NCI-H748 treated with DMSO at 0.1 percent for 48 hours (cell line): ENCODE measurements at places on chromosomes 1 and 21.

- no peak for DNase-seq
Measured at GRCh38 chr1:36448530-36449056, 1.7 kb downstream of the OSCP1 start.

DNA sequence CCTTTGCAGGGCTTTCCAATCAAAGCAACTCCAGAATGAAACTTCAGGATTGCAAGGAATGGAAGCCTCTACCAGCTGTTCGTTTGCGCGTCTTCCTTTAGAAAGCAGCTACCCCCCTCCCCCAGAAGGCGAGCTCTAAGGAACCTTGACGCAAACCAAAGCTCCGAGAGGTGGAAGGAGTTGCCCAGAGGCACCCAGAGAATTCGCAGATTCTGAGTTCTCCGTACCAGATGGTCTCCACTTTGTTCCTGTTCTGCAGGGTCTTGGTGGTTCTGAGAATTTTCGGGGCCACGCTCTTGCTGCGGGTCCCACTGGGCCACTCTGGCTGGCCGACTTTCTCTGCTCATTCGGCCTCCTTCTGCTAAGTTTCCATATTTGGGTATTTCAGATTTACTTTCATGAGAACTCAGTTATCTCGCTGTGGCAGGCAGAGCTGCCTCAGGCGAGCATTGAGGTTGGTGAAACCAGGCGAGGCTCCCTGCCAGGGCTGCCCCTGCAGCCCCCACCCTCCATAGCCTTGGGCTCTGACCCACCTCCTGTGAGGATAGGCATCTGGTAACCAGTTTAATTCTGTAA lies 801 bp downstream of the TRAF5 start:
- DNase-seq, result no peak

DNA sequence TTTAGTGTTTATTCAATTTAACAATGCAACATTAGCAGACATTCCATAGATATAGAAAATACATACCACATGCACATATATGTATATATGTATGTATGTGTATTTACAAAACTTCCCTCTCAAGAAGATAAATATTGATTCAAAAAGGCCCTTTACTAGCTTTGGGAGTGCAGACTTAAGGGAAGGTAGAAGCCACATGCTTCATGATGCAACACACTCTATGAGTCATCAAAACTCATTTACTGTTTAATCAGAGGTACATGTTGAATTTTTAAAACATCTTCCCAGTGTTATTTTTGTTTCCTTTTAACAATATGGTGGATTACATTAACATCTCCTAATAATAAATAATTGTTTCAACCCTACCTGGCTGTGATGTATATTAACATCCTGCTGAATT lies 61.4 kb upstream of the KIRREL1 start:
- DNase-seq, result no peak

- DNase-seq, result no peak
Measured at GRCh38 chr1:51705035-51705434, 88.1 kb downstream of the OSBPL9 start.

DNA sequence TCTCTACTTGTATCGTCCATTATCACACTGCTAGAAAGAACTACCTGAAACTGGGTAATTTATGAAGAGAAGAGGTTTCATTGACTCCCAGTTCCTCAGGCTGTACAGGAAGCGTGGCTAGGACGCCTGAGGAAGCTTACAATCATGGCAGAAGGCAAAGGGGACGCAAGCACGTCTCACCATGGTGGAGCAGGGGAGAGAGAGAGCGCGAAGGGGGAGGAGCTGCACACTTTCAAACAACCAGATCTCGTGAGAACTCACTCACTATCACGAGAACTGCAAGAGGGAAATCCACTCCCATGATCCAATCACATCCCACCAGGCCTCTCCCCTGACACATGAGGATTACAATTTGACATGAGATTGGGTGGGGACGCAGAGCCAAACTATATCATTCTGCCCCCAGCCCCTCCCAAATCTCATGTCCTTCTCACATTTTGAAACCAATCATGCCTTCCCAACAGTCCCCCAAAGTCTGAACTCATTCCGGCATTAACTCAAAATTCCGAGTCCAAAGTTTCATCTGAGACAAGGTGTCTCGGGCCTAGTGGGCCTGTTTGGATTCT lies 8.0 kb downstream of the MMEL1 start:
- DNase-seq, result no peak

- no peak for DNase-seq
Measured at GRCh38 chr21:38256599-38257302, at the start of gene KCNJ15. TSS of gene KCNJ15 (plus strand) at chr21:38256991. CDS start at chr21:38299262, 42,271 bp downstream.

DNA sequence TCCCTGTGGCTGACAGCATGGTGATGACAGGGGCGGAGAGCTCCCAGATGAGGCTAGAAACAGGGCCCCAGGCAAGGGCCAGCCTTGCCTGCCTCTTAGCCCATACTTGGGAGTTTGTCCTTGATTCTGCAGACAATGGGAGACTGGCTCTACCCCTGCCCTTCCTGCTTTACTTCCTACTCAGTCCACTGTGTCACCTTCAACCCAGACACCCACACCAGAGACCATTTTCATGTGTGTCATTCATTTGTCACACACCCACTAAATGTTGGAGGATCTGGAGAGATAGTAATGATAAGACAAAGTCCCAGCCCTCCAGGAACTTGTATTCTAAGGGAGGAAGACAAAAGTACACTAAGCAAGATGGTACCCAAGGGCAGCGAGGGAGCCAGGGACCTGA lies 43.7 kb downstream of the SYT6 start:
- DNase-seq, result no peak

- no peak for DNase-seq
Measured at GRCh38 chr21:34035619-34036354, 37.6 kb upstream of the MRPS6 start.

GRCh38 chr1:243315893-243316292 lies 60.1 kb downstream of the SDCCAG8 start:
- DNase-seq, result no peak

DNA sequence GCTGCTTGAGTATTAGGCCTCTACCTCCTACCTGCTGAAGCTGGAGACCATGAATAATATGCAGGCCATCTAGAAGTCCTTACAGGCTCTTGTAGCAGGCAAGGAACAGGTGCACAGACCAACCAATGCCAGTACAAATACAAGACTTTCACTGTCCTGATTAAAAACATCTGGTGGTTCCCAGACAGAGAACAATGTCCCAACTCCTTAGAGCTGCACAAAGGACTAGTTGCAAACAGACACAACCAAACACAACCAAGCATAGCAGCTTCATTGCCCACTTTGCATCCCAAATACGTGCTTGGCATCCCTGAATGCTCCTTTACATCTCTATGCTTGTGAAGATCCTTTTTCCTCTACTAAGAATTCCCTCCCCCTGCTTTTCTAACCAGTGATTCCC lies 98.1 kb upstream of the CXADR start:
- no peak for DNase-seq

DNA sequence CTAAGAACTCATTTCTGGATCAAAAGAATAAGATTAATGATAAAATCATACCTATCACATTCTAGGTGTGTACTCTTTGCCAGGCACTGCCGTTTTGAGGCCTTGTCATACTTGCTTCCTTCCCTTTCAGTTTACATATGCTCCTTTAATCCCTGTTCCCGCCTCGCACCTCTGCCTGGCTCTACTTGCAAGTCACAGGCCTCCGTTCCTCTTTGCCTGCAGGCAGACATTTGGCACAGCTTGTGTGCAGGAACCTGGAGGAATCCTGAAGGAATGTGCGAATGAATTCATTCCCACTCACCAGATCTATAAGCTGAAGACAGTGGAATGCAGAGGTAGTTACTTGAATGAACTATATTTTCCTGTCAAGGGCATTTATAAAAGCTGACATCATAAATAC lies 13.8 kb downstream of the WLS start:
- DNase-seq, result no peak

- DNase-seq, result no peak
Measured at GRCh38 chr21:29825345-29825744, 114.5 kb downstream of the GRIK1 start.

GRCh38 chr1:232983375-232983774 lies 33.0 kb downstream of the NTPCR start:
- no peak for DNase-seq

- no peak for DNase-seq
Measured at GRCh38 chr1:77060000-77060399, 159.2 kb downstream of the PIGK start.

- DNase-seq, result no peak
Measured at GRCh38 chr1:226687426-226687825, 51.7 kb downstream of the ITPKB start.

DNA sequence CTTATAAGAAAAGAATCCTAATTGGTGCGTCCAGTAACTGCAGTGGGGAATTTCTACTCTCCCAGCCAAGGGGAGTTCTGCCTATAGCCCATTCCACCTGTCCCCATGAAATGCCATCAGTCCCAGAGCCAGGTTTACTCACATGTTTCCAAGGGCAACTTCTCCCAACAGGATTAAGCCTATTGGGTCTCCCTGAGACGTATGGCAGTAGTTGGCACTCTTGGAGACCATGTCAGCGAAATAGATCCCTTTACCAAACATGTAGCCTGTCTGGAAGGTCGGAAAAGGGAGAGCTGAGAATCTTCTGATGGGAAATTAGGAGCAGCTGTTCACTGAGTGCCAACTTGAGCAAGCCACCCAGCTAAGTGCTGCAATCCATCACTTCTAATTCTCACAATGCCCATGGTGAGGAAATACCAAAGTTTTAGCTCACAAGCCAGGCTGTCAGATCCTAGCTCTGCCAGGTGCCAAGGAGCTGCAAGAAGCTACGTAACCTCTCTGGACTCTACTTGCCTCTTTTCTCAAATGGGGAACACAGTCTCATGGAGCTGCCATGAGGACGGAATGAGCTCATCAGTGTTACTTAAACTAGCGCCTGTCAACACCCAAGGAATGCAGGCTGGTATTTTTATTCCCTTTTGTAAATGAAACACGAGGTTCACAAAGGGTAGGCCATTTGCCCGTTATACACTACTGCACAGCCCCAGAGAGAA lies 43.9 kb downstream of the PARP1 start:
- no peak for DNase-seq

GRCh38 chr1:110211496-110212168 lies 1.5 kb downstream of the KCNC4 start:
- no peak for DNase-seq

GRCh38 chr1:100440075-100440809 lies 87.9 kb downstream of the CDC14A start:
- DNase-seq, result no peak
